8988T (cell line): ENCODE measurements at places on chromosomes 2 and 18.

GRCh38 chr2:59096973-59097372 is 855.8 kb upstream of the FANCL start:
- DNase-seq: no peak

GRCh38 chr2:170943041-170943440 is 14.0 kb downstream of the GORASP2 start:
- no peak for DNase-seq

- DNase-seq: no peak
Observed at GRCh38 chr2:109351164-109351756, 222.3 kb downstream of the SH3RF3 start.

GRCh38 chr18:74524097-74524496 is 10.2 kb upstream of the CNDP1 start:
- no peak for DNase-seq

DNA sequence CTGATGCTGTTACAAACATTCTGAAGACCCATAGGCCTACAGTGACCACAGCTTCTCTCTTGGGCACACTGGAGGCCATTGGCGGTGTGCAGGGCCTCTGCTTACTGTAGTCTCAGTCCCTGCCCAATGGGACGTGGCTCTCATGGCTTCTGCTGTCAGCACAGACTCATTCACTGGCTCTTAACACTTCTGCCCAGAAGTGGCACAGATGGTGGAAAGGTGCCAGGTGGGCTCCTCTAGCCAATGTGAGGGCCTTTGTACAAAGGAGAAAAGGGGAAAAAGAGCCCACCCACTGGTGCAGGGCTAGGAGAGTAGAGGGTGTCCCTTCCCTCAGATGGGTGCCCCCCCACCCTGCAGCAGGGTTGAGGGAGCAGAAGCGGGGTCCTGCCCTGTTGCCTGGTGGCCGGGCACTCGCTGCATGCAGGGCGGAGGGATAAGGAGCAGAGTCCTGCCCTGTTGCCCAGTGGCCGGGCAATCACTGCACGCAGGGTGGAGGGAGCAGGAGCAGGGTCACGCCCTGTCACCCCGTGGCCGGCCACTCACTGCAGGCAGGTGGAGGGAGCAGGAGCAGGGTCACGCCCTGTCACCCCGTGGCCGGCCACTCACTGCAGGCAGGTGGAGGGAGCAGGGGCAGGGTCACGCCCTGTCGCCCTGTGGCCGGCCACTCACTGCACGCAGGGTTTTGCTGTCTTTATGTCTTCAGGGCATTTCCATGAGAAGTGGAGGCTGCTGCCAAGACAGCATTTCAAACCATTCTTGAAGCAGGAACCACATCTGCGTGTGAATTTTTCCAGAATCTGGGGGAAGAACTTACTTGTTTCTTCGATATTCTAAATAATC is 20.0 kb downstream of the LRRFIP1 start:
- no peak for DNase-seq

DNA sequence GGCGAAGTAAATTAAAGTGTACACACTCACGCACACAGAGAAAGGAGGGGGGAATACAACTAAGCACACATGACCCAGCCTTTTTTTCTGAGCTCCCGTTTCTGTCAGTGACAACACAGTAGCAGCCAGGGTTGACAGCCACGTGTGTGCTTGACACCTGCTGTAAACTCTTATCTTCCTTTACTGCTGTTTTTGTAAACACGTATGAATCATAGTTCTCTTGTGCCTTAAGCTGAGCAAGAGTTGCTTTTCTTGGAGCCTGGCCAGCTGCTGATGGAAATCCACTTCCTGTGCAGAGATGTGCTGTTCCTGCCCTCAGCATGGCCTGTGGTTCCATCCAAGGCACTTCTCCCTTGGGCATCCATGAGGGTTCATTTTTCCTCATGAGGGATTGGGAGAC is 561.9 kb downstream of the GALR1 start:
- DNase-seq: no peak

DNA sequence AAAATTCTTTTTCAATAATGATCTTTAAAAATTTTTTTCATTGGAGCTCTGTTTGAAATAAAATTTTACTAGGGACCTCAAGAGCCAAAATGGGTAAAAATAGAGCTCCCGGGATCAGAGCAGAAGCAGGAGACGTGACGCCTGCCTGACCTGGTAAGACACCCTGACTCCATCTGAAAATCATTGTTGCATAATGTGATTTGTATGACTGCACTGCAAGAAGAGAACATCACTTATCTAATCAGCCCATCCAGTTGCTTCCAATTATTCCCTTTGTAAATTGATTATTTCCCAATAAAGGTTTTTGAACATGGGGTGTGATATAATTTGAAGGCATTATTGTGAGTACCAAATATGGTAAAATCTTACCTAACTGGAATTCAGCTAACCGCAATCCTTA is 17.1 kb upstream of the TAF1B start:
- DNase-seq: no peak

DNA sequence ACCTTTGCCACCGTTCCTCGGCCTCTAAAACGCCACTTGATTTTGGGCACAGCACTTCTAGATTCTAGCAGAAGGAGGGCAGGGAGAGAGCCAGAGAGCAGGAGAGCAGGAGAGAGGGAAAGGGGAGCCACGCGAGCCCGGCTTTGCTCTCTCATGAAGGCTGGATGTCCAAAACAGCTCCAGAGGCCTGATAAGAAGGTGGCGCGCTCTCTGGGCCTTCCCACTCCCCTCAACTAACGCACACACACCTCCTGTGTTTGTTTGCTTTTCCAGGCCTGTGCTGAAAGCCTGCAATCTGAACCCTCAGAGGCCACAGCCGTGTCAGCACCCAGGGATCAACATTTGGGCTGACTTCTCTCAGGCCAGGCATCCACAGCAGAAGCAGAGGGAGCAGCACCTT is 184.8 kb upstream of the SOX11 start:
- DNase-seq: no peak

GRCh38 chr18:21004726-21005125 is 106.9 kb downstream of the ROCK1 start:
- DNase-seq: no peak

GRCh38 chr2:8598295-8599165 is 83.3 kb upstream of the ID2 start:
- DNase-seq: no peak

- DNase-seq: no peak
Observed at GRCh38 chr2:240478346-240479110, 43.1 kb downstream of the GPC1 start.

- DNase-seq: no peak
Observed at GRCh38 chr2:121721926-121722325, 14.7 kb downstream of the NIFK start.

- no peak for DNase-seq
Observed at GRCh38 chr18:45161850-45162249, 453.4 kb upstream of the SLC14A2 start.

- DNase-seq: no peak
Observed at GRCh38 chr2:14936426-14936825, 303.9 kb downstream of the LRATD1 start.

DNA sequence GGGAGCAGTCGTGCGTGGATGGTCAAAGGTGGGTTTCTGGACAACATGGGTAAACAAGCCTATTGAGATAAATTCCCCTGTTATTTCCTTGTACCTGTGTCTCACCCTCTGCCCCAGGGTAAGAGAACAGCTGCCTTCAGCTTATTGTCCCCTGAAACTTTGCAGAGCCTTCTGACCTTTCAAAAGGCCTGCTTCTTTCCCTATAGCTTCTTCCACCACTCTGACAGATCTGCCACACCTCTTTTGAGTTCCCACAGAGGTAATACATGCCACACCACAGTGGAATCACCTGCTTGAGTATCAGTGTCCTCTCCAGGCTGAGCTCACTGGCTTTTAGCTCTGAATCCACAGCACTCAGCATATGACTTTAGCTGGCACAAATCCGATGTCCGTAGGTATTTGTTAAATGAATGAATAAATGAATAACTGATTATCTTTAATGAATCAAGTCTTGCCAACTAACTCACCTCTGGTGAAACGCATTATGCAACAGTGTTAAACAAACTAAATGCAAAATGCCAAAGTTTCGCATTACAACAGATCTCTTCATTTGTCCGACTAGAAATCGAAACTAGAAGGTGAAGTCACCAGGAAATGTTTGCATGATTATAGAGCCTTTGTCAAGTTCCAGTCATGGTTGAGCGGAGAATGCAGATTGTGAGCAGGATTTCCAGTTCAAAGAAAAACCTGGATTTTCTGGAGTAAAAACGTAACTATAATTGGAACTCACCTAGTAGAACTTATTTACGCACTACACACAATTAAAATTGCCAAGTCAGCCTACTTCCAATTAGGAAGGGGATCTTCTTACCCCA is 16.4 kb downstream of the DYNAP start:
- DNase-seq: no peak
